Left lung (tissue), 14 donors: ENCODE measurements at places on chromosomes 7 and 10. TPM values are rescaled to one million over a fixed set of nuclear protein-coding genes. Genes with fewer than 3 reads are reported as not detected.

Gene TMEM229A
- 0.13 TPM for total RNA-seq

Gene TDRD1
- 0.29 TPM for total RNA-seq

Gene SLC26A3
- not detected for total RNA-seq

Gene SEMA3E
- 4.1 TPM for total RNA-seq

Gene LRRC17
- 8.7 TPM for total RNA-seq

Gene LMBR1
- 66.9 TPM for total RNA-seq

Gene PODXL
- total RNA-seq = 62.1 TPM

Gene IDI2
- not detected for total RNA-seq
